ENCODE measurements at places on chromosomes 12 and 14.

GRCh38 chr12:51528852-51529650 is 62.0 kb upstream of the SCN8A start:
- DNase-seq, result no peak

DNA sequence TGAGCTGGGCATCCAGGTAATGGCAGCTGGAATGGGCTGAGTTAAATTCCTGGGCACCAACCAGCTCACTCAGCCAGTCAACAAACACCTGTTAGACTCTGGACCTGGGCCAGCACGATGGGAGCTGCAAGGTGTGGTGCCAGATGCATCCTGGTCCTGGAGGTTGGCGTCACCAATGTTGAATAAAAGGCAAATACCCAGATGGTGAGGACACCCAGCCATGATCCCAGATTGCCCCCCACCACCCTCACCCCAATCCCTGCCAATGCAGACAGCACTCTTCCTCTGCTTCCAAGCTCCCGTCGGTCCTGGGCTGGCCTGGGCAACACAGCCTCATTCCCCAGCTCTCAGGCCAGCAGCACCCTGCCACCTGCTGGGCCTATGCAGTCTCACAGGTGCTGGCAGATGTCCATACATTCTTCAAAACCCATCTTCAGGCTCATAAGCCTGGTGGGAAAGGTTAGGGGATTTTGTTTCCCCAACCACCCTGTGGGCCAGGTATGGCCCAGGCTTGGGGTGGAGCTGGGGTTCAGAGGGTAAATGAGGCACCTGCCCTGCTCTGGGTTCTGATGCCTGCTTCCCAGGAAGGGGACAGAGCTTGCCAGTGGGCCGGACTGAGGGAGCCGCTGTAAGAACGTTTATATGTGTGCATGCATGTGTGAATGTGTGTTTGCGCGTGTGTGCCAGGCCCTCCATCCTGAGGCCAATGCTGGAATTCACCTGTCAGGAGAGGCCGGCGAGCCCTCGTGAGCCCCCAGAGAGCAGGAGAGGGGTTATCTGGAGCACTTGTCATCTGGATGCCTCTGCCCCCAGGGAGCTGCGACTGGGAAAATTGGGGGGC is 58.0 kb downstream of the LGMN start:
- DNase-seq, result no peak

DNA sequence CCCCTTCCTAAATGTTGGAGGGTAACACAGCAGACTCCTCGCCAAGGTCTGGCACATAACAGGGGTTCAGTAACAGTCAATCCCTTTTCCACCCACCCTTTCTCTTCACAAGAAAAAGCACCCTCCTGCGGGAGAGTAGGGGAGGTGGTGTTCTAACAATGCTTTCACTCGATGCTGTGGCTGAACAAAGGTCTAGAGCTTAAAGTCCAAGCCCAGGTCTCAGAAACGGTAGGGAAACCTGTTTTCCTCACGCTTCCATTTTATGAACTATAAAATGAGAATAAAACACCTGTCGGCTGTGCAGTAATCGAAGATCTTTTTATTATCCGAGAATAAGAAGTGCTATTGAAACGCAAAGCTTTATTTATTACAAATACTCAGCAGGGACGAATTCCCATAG is 20.9 kb upstream of the CACNA2D4 start:
- DNase-seq, result no peak

DNA sequence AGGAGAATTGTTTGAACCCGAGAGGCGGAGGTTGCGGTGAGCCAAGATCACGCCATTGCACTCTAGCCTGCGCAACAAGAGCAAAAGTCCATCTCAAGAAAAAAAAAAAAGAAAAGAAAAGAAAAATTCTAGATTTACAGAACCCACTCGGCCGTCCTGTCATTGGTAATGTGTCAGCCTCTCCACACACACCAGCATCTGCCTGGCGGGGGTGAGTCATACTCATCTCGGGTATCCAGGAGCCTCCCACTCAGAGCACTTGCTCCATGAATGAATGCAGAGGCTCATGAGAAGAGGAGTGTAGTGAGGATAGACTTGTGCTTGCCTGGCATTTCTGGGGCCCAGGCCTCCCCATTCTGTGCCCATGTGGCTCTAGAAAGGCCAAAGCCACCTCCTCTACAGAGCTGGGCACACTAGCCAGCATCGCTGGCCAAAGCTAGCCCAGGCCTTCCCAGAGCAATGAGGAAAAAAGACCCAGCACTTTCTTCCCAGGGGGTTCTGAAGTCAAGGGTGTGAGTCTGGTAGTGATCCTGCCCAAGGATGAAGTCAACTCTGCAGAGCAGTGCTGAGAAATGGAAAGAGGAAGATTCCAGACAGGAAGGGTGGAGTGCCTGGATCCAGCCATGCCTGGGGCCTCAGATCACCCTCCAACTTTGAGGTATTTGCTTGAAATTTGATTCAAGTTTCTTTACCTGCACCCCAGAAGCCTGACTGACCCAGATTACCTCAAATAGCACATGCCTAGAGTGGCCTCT is 31.2 kb upstream of the KLC1 start:
- DNase-seq, result peak; percentile 69

DNA sequence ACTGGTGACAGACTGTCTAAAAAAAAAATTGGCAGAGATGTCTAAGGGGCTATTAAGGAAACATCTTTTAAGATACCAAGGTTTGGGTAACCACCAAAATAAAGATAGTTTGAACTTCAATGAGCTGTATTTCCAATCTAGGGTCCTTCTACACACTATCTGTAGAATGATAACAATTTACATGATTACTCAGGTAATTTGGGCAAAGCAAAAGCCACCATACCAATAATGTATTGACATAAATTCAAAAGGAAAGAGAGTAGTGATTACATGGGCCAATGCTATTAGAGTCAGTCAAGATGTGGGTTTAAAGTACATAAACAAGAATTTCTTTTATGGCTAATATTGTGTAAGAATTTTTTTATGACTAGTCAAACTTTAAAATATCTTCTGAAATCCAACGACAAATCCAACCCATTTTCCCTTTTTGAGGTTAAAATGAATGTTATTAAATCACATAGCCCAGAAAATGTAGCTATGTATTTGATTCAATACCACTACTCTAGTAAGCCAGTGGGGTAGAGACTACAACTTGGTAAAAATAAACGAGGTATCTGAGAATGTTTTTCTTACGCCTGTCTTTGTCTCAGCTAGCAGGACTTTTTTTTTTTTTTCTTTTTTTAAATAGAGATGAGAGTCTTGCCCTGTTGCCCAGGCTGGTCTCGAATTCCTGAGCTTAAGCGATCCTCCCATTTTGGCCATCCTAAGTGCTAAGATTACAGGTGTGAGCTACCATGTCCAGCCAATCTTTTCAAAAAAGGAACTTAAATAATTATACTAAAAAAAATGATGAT is 10.4 kb downstream of the PNN start:
- DNase-seq, result no peak

DNA sequence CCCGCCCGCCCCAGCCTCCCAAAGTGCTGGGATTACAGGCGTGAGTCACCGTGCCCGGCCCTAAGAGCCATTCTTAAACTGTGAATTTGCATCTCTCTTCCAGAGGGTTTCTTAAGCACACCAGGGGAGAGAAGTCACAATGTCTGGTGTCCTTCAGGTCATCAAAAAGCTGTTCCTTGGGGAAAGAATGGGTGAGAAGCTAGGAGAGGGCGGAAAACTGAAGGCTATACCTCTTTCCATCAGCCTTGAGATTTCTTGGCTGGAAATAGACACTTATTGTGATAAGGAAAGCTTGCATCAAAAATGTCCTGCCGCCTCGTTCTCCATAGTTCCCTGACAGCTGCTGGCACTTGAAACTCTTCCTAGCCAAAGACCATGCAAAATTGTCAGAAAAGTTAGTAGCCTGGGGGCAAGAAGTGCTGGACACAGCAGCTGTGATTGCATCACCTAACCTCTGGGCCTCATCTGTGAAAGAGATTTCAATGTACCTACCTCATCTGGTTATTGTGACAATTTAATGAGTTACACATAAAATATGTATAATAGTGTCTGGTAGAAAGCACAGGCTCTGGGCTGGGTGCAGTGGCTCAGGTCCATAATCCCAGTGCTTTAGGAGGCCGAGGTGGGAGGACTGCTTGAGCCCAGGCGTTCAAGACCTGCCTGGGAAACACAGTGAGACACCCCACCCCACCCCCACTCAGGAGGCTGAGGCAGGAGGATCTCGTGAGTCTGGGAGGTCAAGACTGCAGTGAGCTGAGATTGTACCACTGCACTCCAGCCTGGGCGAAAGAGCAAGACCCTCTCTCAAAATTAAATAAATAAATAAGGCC is 9.7 kb upstream of the UBC start:
- DNase-seq, result peak; percentile 49

GRCh38 chr12:106288494-106289195 is 13.9 kb upstream of the TCP11L2 start:
- DNase-seq, result peak; percentile 79

- DNase-seq, result peak; percentile 87
Measured at GRCh38 chr12:69331519-69331908, 16.7 kb upstream of the LYZ start.

- DNase-seq, result peak; percentile 94
Measured at GRCh38 chr12:124545508-124546418, 21.6 kb downstream of the NCOR2 start.

DNA sequence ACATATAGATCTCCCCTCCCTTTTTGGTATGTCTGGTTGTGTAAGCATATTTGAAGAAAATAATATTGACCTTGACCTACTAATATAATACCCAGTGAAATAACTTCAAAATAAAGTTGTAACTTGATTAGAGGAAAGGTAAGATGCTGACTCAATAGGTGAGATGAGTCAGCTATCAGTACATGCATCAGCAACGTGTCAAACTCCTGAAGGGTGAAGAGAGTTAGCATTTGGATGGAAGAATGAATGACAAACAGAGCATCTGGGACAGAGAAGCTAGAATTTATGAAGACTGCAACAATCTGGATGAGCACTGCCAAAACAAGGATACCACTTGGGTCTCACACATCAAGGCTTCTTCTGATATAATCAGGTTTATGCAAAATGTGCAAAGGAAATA is 74.9 kb downstream of the PPP2R5E start:
- DNase-seq, result no peak

- peak; percentile 43 for DNase-seq
Measured at GRCh38 chr14:20769421-20769820, 1.2 kb downstream of the EDDM3B start.

DNA sequence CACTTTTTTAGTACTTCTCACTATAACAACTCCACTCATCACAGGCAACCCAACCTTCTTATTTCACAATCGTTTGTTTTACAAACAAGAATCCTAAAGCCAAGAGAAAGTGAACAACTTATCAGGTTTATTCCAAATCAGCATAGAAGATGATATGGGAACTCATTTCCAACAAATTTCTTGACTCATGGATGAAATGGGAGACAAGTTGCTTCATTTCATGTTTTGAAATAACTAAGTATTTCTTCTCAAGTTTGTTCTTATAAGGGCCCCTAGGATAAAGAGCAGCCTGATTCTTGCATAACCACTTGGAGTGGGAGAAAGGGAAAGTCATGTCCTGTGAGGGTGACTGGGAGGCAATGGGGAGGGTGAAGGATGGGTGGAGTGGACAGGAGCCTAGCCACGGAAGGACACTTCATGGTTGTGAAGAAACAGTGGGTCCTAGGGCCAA is 168.3 kb downstream of the DUSP6 start:
- peak; percentile 84 for DNase-seq

- no peak for DNase-seq
Measured at GRCh38 chr12:12734054-12734453, 16.9 kb downstream of the CDKN1B start.

- DNase-seq, result no peak
Measured at GRCh38 chr12:111124183-111124582, 203.8 kb upstream of the MYL2 start.

DNA sequence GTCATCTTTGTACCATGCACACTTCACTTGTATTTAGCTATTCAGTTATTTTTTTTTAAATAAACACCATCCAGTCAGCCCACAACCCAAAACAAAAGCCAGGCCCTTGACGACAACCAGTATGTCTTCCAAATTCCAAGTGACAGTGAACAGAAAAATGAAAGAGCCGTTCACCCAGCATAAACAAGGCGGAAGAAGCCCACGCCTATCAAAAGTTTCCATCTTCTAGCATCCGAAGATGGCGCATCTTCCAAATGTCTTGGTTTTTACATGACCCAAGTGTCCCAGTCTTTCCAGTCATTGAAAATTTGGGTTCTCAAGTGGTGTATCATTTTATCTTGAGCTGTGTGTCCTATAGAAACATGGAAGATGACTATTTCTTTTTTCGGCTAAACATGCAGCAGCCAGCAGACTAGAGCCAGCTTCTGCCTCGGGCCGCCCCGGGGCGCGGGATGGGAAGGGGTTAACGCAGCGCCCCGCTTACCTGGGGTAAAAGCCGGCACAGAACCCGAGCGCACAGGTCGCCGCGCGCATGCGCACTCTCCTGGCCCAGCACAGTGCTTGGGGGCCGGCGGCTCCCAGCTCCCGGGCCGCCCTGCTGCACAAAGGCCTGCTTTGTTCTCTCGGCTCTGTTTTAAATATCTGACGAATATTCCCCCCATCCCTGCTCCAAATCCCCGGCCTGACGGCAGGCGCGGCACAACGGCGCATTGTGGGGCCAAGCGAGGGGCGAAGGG is 164.8 kb downstream of the ZFP36L1 start:
- no peak for DNase-seq

GRCh38 chr12:116454950-116455447 is 104.2 kb upstream of the MAP1LC3B2 start:
- peak; percentile 56 for DNase-seq

DNA sequence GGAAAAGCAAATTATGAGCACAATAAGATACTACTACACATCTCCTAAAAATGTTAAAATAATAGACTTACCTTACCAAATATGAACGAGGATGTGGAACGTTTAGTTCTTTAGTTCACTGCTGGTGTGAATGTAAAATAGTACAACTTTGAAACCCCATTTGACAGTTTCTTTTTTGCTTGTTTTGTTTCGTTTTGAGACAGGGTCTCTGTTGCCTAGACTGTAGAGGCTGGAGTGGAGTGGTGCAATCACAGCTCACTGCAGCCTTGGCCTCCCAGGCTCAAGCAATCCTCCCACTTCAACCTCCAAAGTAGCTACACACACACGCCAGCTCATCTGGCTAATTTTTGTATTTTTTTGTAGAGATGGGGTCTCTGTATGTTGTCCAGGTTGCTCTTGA is 136.4 kb upstream of the FAR2 start:
- no peak for DNase-seq

DNA sequence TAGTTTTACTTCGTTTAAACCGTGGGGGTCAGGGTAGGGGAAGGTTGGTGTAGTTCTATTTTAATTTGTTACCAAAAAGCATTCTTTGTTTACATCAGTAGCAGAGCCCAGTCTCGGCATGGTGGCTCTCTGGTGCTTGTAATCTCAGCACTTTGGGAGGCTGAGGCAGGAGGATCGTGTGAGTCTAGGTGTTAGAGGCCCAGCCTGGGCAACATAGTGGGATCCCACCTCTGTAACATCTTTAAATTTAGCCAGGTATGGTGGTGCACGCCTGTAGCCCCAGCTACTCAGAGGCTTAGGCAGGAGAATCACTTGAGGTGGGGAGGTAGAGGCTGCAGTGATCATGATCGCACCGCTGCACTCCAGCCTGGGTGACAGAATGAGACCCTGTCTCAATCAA is 2.2 kb downstream of the LRRC43 start:
- no peak for DNase-seq

GRCh38 chr12:24084800-24085199 is 135.3 kb upstream of the SOX5 start:
- DNase-seq, result no peak

- DNase-seq, result no peak
Measured at GRCh38 chr14:92709340-92710000, 39.0 kb downstream of the LGMN start.
